ENCODE measurements at places on chromosomes 13 and 19.

GRCh38 chr13:97934590-97934989 lies 18.9 kb upstream of the IPO5 start:
- DNase-seq = no peak

DNA sequence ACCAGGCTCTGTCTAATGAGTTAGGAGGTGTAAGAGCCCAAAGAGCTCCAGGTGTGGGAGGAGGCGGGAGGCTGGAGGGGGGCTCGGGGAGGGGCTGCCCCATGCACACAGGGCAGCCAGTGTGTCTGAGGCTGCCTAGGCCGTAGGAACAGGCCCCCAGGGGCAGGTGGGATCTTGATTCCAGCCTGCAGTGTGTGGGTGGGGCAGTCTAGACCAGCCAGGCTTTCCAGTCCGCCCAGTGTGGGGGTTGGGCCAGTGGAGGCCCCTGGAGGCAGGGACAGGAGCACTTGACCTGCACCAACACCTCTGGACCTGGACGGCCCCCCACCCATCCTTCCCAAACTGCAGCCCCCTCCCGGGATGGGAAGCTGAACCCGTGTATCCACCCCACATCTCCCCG lies 5.4 kb upstream of the CAMSAP3 start:
- DNase-seq = no peak

GRCh38 chr13:39811051-39811450 lies 155.6 kb downstream of the COG6 start:
- no peak for DNase-seq

DNA sequence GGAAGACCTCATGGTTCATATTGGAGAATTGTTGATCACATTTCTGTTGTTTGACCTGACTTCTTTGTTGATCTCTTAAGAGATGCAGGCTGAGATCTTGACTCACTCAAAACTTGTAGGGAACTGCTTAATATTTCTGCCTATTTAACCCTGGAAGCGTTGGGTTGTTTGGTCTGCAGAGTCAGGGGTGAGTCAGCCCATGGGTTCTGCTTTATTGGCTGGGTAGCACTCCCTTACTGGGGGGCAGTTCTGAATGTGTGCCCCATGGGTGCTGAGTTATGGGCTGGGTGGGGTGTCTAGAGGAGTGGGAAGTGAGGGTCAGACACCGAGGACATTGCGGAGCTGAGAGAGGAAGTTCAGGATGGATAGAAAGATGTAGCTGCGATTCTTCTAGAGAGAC lies 87.9 kb downstream of the LRCH1 start:
- DNase-seq = no peak

GRCh38 chr19:9885077-9885552 lies 50.0 kb downstream of the PIN1 start:
- DNase-seq = no peak

DNA sequence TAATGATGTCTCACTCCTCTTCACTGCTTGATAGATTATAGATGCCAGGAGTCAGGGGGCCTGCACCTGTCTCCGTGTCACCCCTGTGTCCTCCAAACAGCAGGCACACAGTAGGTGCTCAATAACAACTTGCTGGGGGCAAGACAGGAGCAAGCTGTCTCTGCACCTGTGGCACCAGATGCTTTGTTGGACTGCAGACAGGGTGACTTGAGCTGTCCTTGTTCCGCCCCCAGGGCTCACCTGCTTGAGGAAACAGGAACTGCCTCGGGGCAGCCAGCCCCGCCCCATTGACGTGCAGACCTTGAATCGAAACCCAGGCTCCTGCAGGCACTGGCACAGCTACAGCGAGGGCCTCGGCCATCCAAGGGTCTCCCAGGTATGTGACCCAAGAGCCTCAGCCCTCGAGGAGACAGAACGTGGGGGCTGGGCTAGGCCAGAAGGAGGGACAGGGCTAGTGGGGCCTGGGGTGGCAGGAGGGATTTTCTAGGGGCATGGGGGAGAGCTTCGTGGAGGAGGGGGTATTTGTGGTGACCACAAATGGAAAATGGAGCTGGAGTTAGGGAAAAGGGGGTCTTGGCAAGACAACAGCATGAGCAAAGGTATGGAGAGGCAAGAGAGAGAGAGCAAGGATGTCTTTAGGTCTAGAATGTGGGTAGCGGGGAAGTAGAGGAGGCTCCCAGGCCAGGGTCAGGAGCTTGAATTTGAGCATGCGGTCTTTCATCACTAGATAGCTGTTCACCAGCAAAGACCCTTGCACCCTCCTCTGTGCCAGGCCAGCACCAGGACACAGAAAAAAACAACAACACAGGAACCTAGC lies at the start of gene HSH2D:
HSH2D (plus strand) TSS at position 287 of the 817 bp plus-strand sequence. CDS start 5,066 bp downstream, outside the sequence.
- DNase-seq = peak; percentile 75

- no peak for DNase-seq
Measured at GRCh38 chr19:811506-812048, 10.2 kb downstream of the PLPPR3 start.

DNA sequence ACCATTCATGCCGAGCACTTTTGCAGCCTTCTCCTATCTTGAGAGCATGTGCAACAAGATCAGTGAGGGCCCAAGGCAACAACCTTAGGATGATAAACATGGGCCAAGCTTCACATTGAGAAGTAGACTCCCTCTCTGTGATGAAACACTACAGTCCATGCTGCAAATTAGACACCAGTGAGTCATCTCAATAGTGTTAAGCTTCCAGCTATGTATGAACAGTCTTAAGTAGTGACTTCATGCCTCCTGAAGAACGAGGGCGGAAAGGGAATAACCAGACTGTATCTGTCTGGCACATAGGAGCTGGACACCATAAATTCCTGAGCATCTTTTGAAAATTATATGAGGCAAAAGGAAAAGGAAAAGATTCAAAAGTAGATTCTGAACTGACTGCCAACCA lies 309.9 kb upstream of the SLITRK1 start:
- DNase-seq = no peak

GRCh38 chr13:99399623-99399974 lies 92.4 kb upstream of the GPR183 start:
- DNase-seq = no peak

GRCh38 chr19:23305555-23305954 lies 55.4 kb upstream of the ZNF724 start:
- no peak for DNase-seq

DNA sequence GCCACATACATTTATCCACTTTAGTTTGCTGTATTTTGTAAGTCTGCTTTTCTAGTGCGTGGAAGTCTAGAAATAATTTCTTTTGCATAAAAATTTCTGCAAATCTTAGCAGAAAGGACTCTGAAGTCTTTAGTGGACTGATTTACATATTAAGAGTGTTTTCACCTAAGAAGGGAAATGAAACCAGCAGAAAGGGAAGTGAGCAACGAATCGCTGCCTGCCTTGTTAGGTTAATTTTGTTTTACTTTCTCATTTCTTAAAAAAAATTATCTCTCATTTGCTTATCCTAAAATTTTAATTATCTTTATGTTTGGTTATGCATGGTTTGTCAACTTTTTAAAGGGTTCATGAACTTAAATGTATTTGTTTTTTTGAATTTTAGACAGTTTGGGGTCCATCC lies 767 bp upstream of the GPR18 start:
- DNase-seq = no peak

DNA sequence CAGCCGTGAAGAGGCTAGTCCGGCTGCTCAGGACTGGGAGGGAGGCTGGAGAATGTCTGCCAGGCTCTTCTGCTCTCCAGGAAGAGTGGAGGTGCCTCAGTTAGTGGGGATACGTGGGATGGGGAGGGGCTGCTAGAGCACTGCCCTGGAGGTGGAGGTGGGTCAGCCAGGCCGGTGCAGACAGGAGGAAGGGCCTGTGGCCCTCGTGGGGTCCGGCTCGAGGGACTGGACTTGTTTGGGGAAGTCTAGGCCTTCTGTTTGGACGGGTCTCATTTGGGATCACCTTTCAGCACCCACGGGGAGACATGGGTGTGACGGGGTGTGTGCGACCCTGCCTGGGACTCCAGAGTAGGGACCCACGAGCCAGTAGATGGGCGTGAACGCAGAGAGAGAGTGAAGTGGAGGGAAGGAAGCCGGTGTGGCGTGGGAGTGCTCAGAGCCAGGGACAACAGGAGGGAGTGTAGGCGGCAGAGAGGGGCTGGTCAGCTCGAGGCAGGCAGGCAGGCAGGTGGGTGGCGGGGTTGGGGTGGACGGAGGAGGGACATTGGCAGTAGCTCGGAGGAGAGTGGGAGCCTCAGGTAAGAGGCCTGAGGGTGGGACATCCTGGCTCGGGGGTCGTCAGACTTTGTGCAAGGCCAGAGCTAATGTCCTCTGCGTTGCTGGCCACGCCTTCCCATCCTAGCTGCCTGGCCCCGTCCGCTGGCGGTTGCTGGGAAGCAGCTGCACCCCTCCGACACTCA lies 11.5 kb downstream of the EPN1 start:
- no peak for DNase-seq

DNA sequence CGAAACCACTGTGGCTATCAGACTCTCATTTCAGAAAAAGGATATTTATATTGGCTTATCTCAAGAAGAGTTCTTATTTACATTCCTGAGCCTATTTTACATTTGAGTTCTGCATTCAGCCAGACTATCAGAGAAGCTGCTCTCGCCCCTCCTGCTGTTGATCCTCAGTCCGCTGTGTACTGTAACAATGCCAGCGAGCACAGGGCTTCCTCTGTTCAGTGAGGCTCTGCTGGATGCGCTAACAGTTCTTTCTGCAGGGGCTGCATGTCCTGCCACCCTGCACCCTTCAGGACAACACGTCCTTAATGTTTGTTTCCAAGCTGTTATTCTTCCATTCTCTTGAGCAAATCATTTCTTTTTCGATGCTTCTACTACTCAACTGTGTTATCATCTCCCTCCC lies 463.7 kb upstream of the SGCG start:
- DNase-seq = no peak

DNA sequence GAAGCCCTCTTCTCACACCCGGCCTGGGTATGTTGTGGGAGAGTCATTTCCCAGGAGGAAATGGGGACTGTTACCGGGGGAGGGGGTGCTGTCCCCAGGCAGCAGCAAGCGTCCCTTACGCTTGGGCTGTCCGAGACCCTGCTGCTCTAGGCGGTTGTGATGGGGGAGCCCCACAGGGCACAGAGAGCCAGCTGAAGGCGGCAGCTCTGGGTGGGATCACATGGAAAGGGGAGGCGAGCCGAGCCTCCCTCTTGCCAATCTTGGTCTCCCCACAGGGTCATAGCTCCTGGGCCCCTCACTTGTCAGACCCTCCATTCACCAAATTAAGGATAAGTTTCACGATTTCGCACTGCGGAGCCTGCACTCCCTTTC lies 22.0 kb downstream of the EPN1 start:
- no peak for DNase-seq

DNA sequence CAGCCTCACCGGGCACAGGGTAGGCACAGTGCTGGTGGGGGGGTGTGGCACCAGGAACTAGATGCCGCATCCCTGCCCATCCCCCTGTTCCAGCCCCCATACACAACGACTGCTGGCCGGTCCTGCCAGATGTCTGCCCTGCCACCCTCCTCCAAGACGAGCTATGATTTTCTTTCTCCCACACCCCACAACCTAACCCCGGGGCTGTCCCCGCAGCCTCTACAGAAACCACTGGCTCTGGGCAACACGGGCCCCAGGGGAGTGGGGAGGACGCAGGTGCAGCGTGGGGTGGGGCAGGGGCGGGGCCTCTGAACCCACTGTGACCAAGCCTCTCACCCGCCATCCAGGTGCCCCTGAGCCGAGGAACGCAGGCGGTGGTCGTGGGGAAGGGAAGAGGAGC lies 15.5 kb downstream of the PGLS start:
- no peak for DNase-seq

DNA sequence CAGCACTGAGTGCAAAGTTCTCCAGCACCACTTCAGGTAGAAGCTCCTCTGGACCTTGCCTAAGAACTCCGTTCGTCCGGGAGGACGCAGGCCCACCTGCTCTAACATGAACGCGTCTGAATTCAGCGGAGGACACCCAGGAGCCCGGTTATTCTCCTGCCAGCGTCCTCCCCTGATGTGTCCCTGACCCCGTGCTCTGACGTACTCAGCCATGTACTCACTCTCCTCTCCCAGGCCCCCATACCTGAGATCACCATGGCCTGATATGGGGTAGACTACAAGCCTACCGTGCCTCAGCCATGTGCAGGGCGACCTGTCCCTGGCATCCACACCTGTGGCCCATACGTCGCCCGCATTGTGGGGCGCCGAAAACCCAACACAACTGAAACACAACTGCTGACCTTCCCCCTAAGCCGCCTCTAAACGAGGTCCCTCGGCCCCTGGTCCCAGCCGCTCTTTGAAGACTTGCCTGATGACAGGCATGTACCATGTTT lies 744 bp upstream of the ZNF584 start:
- no peak for DNase-seq

GRCh38 chr19:575527-576506 lies 3.4 kb downstream of the BSG start:
- DNase-seq = no peak

GRCh38 chr13:49213997-49214916 lies 5.9 kb upstream of the MLNR start:
- no peak for DNase-seq

- DNase-seq = no peak
Measured at GRCh38 chr13:38990693-38991092, at the start of gene STOML3. Gene STOML3, minus strand, starts transcription at chr13:38990831. Its CDS starts 110 bp downstream, at chr13:38990721.

GRCh38 chr13:29564373-29564772 lies 31.1 kb downstream of the SLC7A1 start:
- no peak for DNase-seq

DNA sequence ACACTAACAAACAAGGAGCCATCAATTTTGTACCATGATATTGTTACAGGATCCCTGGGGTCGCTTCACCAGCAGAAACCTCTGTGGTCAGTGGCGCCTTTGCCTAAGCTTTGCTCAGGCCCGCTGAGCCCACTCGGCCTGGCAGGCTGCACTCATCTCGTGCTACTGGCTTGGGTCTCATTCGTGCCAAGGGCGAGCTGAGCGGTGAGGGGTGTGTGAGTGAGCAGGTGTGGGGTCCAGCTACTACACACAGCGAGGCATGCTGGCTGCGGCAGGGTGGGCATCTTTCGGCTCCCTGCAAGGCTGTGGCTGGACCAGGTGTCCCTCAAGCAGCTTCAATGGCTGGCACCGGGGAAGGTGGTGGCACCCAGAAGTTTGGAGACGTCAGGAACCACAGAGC lies 19.1 kb downstream of the CPB2 start:
- DNase-seq = no peak

DNA sequence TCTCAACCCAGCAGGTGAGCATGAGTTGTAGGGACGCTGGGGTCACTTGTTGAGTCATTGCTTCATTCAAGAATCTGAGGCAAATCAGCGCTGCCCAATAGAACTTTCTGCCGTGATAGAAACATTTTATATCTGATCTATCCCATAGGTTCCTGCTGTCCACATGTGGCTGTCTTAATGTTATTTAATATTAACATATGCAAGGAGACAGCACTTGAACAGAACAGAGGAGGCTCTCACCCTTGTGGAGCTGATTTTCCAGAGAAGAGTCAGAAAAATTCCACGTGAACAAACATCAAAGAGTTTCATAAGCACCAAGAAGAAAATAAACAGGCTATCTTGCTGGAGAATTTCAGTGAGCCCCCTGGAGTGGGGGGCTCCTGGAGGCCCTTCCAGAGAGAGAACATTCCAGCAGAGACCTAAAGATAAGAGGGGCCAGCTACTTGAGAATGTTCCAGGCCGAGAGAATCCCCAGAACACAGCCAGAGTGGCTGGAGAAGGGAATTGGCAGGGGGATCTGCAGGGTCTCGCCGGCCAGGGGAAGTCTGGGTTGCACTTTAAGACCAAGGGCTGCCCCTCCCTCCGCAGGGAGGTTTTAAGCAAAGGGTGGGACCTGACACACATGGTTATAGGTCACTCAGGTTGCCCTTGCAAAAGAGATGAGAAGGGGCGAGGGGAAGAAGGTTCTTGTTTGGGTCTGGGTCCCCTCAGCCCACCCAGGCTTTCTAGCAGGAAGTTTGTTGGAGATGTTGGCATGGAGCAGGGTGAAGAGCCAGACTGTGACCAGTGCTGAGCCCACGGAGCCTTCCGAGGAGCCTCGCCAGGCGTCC lies 135.7 kb downstream of the CRYL1 start:
- DNase-seq = no peak

- no peak for DNase-seq
Measured at GRCh38 chr19:10191347-10191746, 3.4 kb downstream of the DNMT1 start.

All from stimulated activated CD8-positive, alpha-beta memory T cell treated with anti-CD3 and anti-CD28 coated beads, Interleukin-2, amount 100 ng/mL, for 1 hour (primary cell).